Bronchial epithelial cell (primary cell): ENCODE measurements at places on chromosomes 11 and 22.

- no peak for DNase-seq
These were observed 3.9 kb upstream of the DNAJB13 start for GRCh38 chr11:73946798-73947458.

GRCh38 chr11:33325451-33325850, 68.3 kb downstream of the HIPK3 start:
- DNase-seq, result peak; percentile 27

GRCh38 chr11:859394-860131, 16.9 kb downstream of the TSPAN4 start:
- DNase-seq, result peak; percentile 67

- DNase-seq, result peak; percentile 65
These were observed 58.3 kb downstream of the PRR5L start for GRCh38 chr11:36354221-36355003.

- DNase-seq, result no peak
These were observed 172.6 kb downstream of the LARGE1 start for GRCh38 chr22:33747576-33748180.

GRCh38 chr11:18853086-18853720, 61.6 kb upstream of the PTPN5 start:
- peak; percentile 60 for DNase-seq

- DNase-seq, result peak; percentile 10
These were observed 99.9 kb upstream of the GUCY1A2 start for GRCh38 chr11:107118025-107118720.
